ENCODE measurements at places on chromosomes 2 and 18.

GRCh38 chr2:10187661-10188060 is 65.1 kb downstream of the RRM2 start:
- DNase-seq: no peak

- DNase-seq: no peak
These were observed 33.9 kb downstream of the ORC2 start for GRCh38 chr2:200929334-200930249.

GRCh38 chr2:212816267-212816666 is 277.7 kb upstream of the ERBB4 start:
- DNase-seq: no peak

DNA sequence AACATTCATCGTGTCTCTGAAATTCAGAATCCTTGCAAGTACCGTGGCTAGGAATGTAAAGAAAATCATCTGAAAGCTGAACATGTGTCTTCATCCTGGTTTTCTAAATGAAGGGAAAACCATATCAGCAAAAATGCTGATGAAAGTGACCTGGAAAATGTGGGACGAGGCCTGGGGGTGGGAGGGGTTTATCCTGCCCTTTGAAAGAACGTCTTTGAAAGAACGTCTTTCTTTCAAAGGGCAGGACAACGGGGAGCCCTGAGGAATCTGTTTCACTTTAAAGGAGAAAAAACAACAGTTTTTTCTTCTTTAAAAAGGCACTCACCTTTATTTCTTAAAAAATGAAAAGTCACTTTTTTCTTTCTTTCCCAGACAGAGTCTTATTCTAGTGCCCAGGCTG is 185.2 kb downstream of the ALPK2 start:
- no peak for DNase-seq

- peak; percentile 32 for DNase-seq
These were observed 120.4 kb downstream of the RNF144A start for GRCh38 chr2:7037340-7038333.
